Activated CD8-positive, alpha-beta memory T cell treated with anti-CD3 and anti-CD28 coated beads for 4 hours (primary cell): ENCODE measurements at places on chromosomes 5 and 9.

GRCh38 chr5:56986626-56986947 is 34.7 kb upstream of the MIER3 start:
- no peak for DNase-seq

DNA sequence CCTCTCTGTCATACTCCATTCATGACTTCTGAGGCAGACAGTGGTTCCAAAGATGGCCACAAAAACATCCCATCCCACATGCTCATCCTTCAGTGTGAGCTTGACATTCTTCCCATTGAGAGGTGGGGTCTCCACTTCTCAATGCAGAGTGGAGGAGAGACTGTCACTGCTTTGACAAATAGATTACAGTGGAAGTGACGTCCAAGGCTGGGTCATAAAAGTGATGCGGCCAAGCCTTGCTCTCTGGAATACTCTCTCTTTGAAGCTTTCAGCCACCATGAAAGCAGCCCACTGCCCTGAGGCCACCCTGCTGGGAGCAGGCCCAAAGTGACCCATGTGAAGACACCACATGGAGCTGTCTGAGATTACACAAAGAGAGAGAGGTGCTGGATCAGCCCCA is 59.0 kb upstream of the DNAH5 start:
- DNase-seq, result no peak

DNA sequence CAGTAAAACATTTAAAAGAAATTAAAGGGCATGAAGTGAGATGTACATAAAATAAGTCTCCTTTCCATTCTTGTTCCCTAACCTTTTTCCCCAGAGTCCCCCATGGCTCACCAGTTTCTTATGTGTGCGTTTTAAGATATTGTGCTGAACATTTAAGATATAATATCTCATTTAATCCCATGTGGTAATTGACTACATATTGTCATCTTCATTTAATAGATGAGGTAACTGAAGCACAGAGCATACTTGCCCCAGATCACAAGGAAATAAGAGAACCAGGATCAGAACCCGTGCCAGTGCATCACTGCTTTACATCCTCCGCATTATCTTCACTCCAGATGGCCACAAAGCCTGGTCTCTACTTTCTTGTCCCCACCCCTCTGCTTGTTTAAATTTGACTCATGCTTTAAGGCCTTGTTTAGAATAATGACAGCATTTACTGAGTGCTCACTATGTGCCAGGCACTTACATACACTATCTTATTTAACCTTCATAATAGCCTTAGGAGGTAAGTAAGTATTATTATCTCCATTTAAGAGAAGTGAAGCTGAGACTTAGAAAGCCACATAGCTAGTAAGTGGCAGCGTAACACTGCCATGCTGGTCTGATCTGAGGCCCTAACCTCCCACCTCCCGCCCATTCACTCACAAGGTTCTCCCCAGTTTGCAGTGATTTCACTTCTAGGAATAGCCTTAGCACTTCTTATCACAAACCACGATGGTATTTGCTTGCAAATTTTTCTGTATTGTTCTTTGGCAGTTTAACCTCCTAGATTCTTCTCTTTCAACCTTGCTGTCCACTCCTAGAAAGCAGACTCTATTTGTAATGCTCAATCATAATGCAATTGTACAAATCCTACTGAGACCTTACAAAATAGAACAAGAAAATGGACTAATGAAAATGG is 78.4 kb upstream of the IL6ST start:
- no peak for DNase-seq

- no peak for DNase-seq
These were observed 6.7 kb downstream of the GCNT1 start for GRCh38 chr9:76465442-76466298.

DNA sequence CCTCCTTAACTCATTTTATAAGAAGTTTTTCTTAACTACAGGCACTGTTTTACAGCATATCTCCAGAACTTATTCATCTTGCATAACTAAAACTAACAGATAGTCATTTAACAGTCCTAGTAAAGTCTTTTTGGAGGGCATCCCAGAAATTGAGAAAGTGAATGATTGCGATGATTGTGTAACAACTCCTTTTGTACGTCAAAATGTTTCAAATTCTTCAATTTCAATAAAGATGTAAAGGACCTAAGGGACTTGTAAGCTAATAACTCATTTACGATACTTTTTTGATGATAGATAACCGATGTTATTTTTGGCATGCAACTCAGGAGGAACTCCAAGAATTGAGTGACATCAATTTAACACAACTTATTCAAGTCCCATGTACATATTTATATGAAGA is 42.7 kb downstream of the SVEP1 start:
- no peak for DNase-seq

GRCh38 chr9:91502913-91503672 is 79.5 kb upstream of the NFIL3 start:
- no peak for DNase-seq

GRCh38 chr9:90099262-90099963 is 494.6 kb downstream of the GADD45G start:
- no peak for DNase-seq
